ENCODE measurements at places on chromosomes 2 and 18. TPM values are rescaled to one million over a fixed set of nuclear protein-coding genes. Genes with fewer than 3 reads are reported as not detected.

GRCh38 chr2:46578961-46579360 is 99.6 kb downstream of the TMEM247 start:
- no peak overlapping the region for H3K27ac ChIP-seq
- H3K4me1 ChIP-seq, result no peaks in the 10 kb centered on the region
- no peaks in the 10 kb centered on the region for H3K36me3 ChIP-seq
- no peaks in the 10 kb centered on the region for H3K27me3 ChIP-seq
- DNase-seq, result no peak
- H3K4me3 ChIP-seq, result no peak overlapping the region

GRCh38 chr18:9482790-9483189 is 7.5 kb downstream of the RALBP1 start:
- H3K4me3 ChIP-seq, result no peak overlapping the region
- DNase-seq, result no peak
- H3K27me3 ChIP-seq, result no peaks in the 10 kb centered on the region

DNA sequence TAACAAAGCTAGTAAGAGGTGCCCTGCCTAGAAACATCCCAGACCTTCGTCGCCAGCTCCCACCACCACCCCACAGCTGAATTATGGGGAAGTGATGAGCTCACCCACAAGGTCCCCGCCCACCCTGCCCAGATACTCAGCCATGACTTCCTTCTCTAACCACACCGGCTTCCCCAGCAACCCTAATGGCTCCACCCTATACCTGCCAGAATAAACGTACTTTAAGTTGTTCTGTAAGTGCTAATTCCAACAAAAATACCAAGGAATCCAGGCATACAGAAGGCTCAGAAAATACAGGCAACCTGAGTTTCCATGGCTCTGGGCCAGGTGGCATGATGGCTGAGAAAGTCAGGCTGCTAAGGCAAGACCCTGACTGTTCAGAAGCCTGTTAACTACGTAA is 39.1 kb downstream of the TMEM163 start:
- H3K4me1 ChIP-seq, result no peaks in the 10 kb centered on the region
- no peak overlapping the region for H3K27ac ChIP-seq
- DNase-seq, result no peak
- no peaks in the 10 kb centered on the region for H3K27me3 ChIP-seq

GRCh38 chr18:24459772-24460171 is 665 bp upstream of the HRH4 start:
- no peak overlapping the region for H3K27ac ChIP-seq
- H3K4me3 ChIP-seq, result no peak overlapping the region
- no peaks in the 10 kb centered on the region for H3K36me3 ChIP-seq
- H3K4me1 ChIP-seq, result no peaks in the 10 kb centered on the region

DNA sequence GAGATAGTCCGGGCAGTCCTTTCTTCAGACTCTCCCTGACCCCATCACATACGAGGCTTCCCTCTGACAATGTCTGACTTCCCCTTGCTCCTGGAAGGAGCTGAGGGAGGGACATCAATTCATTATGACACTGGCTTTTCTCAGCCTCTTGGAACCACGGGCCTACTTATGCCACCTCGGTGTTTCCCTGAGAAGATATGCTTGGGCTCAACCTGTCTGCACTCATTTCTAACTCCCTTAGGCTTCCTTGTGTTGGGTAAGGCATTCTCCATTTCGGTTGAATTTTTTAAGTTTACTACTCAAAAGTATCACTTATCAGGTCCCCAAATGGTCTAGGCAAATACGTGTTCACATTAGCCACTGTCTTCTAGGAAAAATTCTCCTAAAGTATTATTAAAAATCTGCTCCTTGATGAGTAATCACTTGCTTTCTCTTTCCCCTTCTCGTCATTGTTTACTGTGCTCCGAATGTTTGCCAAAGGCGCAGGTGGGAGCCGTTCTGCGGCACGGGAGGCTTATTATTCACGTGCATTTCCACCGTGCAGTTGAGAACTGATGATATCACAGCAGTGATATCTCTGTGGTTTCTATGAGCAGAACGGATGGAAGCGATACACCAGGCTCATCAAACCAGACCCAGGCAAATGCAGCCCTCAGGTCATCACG is 33.1 kb downstream of the ARL4C start:
- H3K27me3 ChIP-seq, result no peaks in the 10 kb centered on the region
- no peak for DNase-seq
- no peak overlapping the region for H3K4me3 ChIP-seq

DNA sequence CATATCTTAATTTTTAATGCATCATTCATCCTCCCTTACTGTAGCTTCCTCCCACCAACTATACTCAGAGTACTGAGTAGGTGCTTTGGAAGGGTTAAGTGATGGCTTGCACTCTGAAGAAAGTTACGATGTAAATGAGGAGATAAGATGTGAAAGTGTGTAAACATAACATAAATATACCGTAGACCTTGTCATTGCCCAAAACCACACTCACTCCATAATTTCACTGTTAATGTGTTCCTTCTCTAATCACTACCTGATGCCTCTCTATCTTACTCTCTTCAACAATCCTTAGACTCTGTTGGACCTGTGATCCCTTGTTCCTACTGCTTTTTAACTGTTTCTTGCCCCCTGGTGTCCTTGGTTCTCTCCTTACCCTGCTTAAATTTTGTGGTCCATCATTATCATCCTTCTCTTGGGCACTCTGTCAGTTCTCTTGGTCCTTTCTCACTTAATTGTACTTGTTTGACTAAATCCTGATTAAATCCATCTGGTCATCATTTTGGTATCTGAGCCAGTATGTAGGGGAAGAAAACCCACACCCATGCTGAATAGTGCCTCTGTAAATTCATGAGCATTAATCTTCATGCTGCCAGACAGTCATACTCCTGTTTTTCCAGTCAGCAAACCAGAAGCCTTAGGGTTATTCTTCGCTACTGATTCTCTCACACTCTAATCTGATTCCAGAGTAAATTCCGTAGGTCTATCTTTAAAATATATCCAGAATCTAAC is 45.0 kb downstream of the PMS1 start:
- DNase-seq, result no peak
- no peaks in the 10 kb centered on the region for H3K27me3 ChIP-seq
- no peak overlapping the region for H3K27ac ChIP-seq
- H3K4me3 ChIP-seq, result no peak overlapping the region
- H3K36me3 ChIP-seq, result no peaks in the 10 kb centered on the region
- no peaks in the 10 kb centered on the region for H3K4me1 ChIP-seq

IL1RL1 gene
- 10.7 TPM for total RNA-seq
